ENCODE measurements at places on chromosomes 12 and 14.

DNA sequence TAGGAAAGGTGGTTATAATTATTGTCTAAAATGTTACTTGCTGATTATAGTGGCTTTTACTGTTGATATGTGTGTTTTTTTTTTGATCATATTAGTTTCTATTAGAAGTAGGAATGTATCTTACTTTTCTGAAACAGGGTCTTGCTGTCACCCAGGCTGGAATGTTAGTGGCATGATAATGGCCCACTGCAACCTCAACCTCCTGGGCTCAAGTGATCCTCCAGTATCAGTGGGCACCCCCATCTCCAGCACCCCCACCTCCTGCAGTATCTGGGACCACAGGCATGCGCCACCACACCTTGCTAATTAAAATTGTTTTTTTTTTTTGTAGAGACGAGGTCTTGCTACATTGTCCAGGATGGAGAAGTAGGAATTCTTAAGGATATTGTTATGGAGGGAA, 11.3 kb downstream of the ATF1 start:
- DNase-seq: no peak

GRCh38 chr12:3304436-3305165, 186.4 kb upstream of the PRMT8 start:
- DNase-seq: no peak

- DNase-seq: peak; percentile 25
Observed at GRCh38 chr14:94005324-94006073, 8.4 kb downstream of the CCDC197 start.

DNA sequence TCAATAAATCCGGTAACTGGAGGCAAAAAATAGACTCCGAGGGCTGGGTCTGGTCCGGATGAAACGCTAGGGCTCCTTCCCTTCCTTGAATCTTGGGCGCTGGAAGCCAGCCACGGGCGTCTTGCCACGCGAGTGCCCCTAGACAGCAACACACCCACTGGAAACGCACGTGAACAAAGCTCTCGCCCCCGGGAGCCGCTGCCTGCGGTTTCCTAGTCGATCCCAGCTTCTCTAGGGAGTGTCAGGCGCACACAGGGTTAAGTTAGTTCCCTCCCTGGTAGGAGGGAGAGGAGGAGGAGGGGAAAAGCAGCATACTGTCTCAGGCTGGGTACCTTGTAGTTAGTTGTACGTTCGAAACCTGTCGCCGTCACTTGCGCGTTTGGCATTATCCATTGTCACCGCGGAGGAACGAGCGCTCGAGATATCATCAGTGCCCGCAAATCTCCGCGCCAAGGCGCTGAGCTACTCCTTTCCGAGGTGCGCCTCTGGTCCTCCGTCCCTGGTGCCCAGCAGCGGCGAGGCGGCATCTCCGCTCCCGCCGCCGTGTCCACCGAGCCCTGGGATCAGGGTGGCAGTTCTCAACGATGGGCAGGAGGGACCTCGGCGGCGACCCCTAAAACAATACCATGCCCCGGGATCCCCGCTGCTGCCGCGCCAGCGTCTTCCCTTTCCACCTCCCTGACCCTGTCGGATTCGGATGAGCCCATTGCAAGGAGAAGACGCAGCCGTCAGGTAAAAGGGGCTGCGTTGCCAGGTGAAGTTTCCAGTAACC, at the start of gene FLRT2:
TSS of gene FLRT2 (plus strand) at position 342 of the 772 bp plus-strand sequence. CDS start 91,371 bp downstream, outside the sequence.
- DNase-seq: no peak

- no peak for DNase-seq
Observed at GRCh38 chr12:112762753-112763152, 28.8 kb upstream of the RPH3A start.

GRCh38 chr14:104392001-104392395, 187.6 kb upstream of the C14orf180 start:
- DNase-seq: no peak

- no peak for DNase-seq
Observed at GRCh38 chr12:106602076-106602475, 19.3 kb downstream of the RFX4 start.

- peak; percentile 20 for DNase-seq
Observed at GRCh38 chr12:81992461-81992860, 233.3 kb upstream of the PPFIA2 start.

GRCh38 chr12:93179792-93180191, 197.9 kb upstream of the NUDT4 start:
- DNase-seq: no peak

DNA sequence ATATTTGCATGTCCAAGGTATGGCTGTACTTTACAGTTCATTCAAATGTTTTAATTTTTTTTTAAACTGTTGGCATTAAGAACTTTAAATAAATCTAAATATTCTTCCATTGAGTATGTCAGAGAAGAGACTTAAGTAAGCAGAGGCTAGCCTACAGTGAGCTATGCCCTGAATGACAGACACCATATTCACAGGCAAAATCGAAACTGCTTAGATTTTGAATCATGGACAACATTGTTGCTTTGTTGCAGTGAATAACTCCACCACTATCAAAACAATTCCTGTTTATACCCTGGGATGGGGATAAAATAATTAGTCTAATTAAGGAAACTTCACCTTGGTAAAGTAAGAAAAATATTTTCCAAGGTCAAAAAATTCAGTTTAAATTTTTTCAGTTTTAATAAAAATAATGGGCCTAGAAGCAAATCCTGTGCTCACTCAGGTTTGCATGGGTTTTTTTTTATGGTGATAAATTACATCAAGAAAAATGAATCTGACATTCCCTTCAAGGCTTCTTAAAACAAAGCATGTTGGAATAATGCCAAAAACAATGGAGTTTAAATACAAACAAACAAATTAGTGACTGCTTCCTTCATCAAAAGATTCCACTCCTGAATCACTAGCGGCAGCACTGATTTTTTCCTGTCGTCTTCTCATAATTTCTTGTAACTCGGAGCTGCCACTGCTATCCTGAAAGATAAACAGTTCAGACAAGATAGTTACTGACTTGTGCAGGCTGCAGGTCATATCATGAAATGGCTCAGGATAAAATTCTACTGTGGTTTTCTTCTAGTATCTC, 168.2 kb downstream of the EPS8 start:
- no peak for DNase-seq

DNA sequence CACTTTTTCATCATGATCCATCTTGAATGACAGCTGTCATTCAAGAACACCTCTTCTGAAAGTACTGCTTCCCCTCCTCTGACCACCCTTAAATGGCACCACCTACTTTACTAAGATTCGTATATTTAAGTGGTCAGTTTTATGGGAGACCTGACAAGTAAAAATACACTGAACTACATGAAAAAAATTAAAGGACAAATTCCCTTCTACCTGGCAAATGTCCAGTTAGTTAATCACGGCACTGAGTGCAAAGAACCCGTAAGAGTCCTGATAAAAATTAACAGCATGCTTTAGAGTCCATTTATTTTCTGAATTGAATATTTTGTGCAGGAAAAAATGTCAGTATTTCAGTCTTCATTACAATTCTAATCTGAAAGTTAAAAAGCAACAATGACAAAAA, 48.7 kb downstream of the SETD3 start:
- no peak for DNase-seq

DNA sequence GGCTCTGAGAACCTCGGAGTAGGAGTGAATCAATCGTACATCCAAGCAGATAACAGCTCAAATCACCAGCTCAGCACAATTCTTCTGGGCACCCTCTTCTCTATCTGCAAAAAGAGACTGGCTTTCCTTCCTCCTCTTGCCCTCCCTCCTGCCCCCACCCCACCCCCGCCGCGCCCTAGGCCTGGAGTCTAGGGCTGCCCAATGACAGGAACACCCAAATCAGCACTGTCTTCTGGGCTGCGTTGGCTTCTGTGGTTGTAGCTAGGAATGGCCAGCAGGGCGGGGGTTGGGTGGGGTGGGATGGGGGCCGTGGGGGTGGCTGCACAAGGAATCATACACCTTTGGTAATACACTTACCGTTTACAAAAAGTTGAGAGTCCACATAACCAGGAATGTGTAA, 28.0 kb upstream of the TMCC3 start:
- DNase-seq: no peak
